ENCODE measurements at places on chromosomes 2 and 18. TPM values are rescaled to one million over a fixed set of nuclear protein-coding genes. Genes with fewer than 3 reads are reported as not detected.

Gene FNDC4
- total RNA-seq, result 0.10 TPM

GRCh38 chr2:240988571-240989271 lies 9.7 kb upstream of the SNED1 start:
- no peaks in the 10 kb centered on the region for H3K4me1 ChIP-seq
- H3K27ac ChIP-seq, result no peak overlapping the region

Gene PMAIP1
- 57.2 TPM for total RNA-seq

Gene NT5C1B
- total RNA-seq, result not detected

Gene TANC1
- total RNA-seq, result 0.47 TPM

Gene TNS1
- total RNA-seq, result 0.41 TPM

DNA sequence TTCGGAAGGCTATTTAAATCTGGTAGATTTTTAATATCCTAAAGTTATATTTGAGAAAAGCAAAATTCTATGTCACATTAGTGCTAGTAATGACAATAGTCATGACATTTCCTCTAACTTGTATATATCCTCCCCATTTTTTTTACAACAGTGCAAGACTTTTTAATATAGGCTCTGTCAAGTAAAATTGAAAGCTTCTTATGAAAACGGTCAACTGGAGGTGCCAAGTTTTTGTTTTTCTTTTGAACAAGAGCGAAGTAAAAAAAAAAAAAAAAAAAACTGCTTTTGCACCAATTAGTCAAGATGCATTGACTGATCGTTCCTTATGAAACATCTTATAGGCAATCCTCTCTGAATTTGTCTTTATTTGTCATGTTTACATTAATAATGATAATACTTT lies 389.3 kb downstream of the STK39 start:
- no peaks in the 10 kb centered on the region for H3K36me3 ChIP-seq
- no peak for DNase-seq
- H3K4me3 ChIP-seq, result no peak overlapping the region
- peaks cover 11% of the 10 kb centered on the region for H3K4me1 ChIP-seq

Gene NCKAP5
- total RNA-seq, result not detected
